NCI-H1417 treated with DMSO at 0.1 percent for 48 hours (cell line): ENCODE measurements at places on chromosomes 11 and 22.

DNA sequence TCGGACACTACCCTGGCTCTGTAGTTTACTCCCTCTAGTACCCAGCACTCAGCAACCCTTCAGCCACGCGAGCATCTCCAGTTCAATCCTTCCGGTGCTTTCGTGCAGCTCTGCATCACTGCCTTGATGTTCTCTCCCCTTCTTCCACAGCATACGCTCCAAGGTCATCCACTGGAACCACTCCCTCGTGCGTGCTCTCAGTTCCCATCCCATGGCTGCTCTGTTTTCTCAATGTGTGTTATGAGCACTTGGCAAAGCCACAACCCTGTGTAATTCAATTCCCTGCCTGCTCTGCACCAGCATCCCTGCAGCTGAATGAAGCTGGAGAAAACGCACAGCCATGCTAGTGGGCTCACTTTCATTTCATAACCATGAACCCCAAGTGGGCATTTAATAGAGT lies 38.5 kb upstream of the NFRKB start:
- no peak for DNase-seq

- no peak for DNase-seq
Measured at GRCh38 chr11:47378836-47379170, 456 bp upstream of the SPI1 start.

- no peak for DNase-seq
Measured at GRCh38 chr11:81987829-81988472, 745.7 kb downstream of the FAM181B start.

- DNase-seq, result no peak
Measured at GRCh38 chr11:78351193-78351592, 66.4 kb downstream of the GAB2 start.

GRCh38 chr22:43978558-43978957 lies 23.3 kb downstream of the SAMM50 start:
- DNase-seq, result no peak

DNA sequence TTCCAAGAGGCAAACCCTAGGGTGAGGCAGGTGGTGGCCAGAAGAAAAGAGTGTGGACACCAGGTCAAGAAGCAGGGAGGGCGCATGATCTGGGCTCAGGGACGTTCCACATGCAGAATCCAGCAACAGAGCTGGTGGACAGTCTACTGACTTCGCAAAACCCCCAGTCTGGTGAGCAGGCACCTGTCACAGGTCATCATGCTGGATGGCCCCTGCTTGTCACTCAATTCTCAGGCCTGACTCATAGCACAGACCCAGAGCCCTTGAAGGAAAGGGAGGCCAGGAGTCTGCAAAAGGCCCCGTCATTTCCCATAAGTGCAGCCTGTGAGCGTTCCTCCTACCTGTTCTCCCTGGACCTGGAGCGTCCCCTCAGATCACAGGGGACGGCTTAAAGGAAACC lies 18.2 kb downstream of the APOL4 start:
- no peak for DNase-seq

DNA sequence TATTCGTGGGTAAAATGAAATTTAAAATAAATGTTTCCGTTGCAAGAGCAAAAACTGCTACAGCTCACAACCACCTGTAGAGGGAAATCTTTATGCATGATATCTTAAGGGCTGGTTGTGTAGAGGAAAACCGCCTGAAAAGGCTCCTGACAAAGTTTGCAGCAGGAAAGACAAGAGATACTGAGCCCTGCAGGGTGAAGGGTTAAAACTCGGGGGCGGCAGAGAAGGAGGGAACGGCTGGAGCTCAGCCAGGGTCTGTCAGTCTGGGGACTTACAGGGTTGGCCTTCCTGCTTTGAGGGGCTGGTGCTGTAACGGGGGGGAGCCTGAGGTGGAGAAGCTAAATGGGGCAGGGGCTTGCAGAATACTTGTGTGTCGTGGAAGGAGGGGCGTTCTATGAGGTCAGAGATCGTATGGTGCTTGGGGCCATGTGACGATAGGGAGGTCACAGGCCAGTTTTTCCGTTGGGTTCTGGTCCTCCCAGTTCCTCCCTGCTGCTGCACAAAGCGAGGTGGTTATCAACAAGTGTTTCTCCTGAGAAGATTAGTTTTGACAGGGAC lies 122.9 kb upstream of the HSD17B12 start:
- no peak for DNase-seq

DNA sequence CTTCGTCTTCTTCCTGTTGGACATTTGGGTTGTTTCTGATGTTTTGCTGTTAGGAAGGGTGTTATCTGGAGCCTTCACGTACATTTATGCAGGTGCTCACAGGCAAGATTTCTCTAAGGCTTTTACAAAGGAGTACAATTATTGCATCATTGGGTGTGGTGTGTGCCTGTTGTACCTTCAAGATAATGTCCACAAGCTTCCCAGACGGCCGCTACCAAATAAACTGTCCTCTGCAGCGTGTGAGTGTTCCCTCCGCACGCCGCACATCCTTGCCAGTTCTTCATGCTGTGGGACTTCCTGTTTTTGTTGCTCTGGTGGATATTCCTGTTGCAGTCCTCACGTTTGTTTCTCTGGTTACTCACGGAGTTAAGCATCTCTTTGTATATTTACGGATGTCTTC lies 133.3 kb downstream of the TBC1D22A start:
- DNase-seq, result no peak

DNA sequence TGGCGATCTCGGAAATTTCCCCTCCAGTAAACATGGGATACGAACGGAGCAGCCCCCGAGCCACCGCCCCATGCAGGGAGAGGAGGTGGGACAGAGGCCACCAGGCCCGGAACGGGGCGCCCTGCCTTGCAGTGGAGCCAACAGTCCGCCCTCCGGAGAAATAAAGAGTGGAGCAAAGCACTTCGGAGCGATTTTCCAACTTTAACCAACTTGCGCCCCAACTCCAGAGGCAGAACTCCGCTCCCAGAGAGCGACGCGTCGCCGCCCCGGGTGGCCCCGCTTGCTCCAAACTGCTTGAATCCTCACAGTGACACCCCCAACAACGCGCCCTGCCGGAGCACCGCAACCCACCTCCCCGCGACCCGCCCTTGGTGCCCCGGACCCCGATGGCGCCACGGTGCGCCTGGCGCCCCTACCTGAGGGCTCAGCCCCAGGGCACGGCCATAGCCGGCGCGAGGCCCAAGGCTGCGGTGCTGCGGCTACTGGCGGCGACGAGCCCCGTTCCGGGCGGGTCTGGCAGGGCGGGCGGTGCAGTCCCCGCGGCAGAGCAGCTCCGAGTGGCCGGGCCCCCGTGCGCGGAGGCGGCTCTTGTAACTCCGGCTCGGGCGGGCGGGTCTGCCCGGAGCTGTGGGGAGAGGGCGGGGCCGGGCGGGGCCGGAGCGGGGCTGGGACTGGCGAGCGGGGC lies at the start of gene AHNAK:
AHNAK (minus strand) TSS at position 563 of the 685 bp plus-strand sequence. CDS start 10,708 bp downstream, outside the sequence.
- no peak for DNase-seq

GRCh38 chr22:22856885-22857606 lies 30.6 kb upstream of the IGLL5 start:
- DNase-seq, result no peak

- no peak for DNase-seq
Measured at GRCh38 chr11:7657306-7658025, 15.8 kb downstream of the CYB5R2 start.

GRCh38 chr11:92954003-92954402 lies 15.4 kb upstream of the MTNR1B start:
- DNase-seq, result no peak

DNA sequence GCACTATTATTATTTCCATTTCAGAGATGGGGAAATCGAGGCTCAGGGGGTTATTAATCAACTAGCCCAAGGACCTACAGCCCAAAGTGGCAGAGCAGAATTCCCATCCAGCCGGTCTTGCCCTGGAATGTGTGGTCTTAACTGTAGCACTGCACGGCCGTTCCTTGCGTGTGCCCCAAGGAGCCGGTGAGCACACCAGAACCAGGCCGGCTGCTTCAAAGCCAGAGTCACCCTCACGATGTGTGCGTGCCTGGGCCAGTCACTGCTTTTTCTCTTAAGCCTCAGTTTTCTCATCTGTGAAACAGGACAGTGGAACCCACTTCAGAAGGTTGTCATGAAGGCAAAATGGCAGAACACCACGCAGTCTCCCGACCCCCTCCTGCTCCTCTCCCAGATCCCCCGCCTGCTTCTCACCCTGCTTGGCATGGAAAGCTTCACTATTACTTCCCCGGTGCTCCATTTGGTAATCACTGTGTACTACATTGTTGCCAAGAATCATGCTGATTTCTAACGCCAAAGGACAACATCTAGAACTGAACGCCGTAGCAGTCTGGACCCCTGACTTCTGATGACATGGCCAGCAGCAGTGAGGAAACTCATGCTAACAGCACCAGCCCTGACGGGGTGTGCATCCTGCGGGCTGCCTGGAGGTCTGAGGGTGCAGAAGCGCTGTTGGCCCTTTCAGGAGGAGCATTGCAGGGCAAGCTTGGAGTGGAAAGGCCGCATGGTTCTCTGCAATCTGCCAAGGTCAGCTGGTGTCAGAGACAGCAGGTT lies 106.8 kb upstream of the B3GAT1 start:
- no peak for DNase-seq

GRCh38 chr22:33831207-33831606 lies 89.1 kb downstream of the LARGE1 start:
- no peak for DNase-seq

DNA sequence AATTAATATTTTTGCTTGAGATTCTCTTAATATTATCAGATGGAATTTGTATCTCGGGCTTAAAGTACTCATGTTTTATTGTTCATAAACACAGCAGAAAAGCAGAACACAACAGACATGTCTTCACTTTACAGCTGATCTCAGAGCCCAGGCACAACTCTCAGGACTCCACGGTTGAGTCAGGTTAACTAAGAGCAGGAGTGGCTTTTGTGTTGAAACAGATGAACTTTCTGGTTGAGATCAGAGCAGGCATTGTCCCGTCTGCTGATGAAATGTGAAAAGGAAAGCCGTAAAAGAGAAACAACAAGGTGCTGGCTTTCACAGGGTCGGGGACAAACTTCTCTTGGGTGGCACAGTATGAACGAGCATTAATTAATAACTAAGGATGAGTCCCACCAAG lies 49.0 kb downstream of the JHY start:
- no peak for DNase-seq

GRCh38 chr22:36369922-36370791 lies 17.6 kb downstream of the MYH9 start:
- DNase-seq, result no peak

DNA sequence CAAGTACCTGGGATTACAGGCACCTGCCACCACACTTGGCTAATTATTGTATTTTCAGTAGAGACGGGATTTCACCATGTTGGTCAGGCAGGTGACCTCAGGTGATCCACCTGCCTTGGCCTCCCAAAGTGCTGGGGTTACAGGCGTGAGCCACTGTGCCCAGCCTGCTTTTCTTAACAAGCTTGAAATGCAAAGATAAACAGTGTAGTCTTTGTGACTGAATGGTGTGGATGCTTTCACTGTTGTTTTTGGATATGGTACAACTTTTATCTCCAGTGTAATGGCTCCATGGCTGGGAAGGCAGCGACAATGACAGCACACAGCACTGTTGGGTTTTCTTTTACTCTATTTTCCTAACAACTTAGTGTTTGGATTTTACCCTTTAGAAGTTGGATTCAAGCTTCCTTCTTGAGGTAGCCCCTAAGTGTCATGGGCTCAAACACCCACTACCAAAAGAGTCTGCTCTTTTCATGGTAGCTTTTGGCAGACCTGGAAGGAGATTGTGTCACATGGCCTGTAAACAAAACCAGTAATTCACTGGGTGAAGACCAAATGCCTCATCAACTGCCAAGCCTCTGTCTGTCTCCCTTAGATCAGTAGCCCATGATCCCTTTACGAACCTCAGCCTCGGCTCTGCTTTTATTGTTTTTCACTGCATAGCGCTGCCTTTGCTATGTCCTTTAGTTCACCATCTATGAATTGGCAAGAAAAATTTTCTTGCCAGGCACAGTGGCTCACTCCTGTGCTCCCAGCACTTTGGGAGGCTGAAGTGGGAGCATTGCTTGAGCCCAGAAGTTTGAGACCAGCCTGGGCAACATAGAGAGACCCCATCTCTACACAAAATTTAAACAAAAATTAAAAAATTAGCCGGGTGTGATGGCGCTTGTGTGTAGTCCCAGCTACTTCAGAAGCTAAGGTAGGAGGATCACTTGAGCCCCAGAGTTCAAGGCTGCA lies 6.4 kb downstream of the VPS51 start:
- no peak for DNase-seq

- DNase-seq, result no peak
Measured at GRCh38 chr11:11010624-11011127, 152.8 kb upstream of the ZBED5 start.

DNA sequence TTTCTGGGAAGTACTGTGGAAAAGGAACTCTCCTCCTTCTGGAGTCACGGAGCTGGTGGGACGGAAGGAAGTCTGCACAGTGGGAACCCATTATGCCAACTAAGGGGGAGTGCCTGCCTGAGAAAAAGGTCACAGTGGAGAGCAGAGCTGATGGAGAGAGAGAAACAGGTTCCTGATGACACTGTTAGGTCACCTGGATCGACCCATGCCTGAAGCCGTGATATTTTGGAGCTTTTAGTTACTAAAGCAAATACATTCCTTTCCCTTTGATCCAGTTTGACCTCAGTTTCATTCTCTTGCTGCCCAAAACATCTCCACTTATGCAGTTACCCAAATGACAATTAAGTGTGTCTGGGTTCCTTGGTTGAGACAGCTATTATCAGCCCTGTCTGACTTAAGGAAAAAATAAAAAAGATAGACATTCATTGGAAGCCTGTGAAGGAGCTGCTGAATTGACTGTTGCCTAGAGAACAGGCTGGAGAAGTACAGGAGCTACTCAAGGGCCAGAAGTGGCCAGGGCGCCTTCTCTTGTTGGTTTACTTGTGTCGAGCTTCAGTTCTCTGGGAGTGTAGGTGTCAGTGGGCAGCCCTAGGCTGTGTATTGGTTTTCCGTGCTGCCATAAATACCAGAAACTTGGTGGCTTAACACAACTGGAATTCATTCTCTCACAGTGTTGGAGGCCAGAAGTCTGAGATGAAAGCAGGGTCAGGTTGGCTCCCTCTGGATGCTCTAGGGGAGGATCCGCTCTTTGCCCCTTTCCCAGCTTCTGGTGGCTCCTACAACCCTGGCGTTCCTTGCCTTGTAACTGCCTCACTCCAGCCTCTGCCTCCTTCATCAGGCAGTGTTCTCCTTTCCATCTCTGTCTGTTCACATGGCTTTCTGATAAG lies 13.6 kb downstream of the MRGPRD start:
- no peak for DNase-seq

- DNase-seq, result no peak
Measured at GRCh38 chr22:19933341-19934241, 8.0 kb upstream of the COMT start.

GRCh38 chr11:47175746-47176327 lies 842 bp downstream of the ARFGAP2 start:
- no peak for DNase-seq

- DNase-seq, result no peak
Measured at GRCh38 chr11:11770921-11771486, 70.8 kb upstream of the USP47 start.

GRCh38 chr11:108614086-108614485 lies 20.5 kb upstream of the EXPH5 start:
- DNase-seq, result no peak

GRCh38 chr11:8006349-8006977 lies 19.3 kb downstream of the EIF3F start:
- no peak for DNase-seq
